ENCODE measurements at places on chromosomes 4 and X.

DNA sequence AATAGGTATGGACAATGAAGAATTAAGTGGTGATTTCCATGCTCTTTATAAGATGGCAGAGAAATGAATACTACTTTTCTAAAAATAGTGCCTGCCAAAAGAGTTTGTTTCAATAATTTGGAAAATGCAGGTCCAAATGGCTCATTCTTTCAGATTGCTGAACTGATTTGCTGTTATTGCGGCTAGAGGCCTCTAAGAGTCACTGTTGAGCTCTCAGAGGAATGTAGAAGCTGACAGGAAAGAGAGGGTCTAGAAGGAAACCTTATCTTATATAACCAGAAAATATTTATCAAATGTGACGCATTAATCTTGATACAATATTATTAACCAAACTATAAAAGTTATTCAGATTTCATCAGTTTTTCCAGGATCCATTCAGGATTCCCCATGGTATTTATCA lies 65.7 kb upstream of the PAGE1 start:
- DNase-seq: no peak

DNA sequence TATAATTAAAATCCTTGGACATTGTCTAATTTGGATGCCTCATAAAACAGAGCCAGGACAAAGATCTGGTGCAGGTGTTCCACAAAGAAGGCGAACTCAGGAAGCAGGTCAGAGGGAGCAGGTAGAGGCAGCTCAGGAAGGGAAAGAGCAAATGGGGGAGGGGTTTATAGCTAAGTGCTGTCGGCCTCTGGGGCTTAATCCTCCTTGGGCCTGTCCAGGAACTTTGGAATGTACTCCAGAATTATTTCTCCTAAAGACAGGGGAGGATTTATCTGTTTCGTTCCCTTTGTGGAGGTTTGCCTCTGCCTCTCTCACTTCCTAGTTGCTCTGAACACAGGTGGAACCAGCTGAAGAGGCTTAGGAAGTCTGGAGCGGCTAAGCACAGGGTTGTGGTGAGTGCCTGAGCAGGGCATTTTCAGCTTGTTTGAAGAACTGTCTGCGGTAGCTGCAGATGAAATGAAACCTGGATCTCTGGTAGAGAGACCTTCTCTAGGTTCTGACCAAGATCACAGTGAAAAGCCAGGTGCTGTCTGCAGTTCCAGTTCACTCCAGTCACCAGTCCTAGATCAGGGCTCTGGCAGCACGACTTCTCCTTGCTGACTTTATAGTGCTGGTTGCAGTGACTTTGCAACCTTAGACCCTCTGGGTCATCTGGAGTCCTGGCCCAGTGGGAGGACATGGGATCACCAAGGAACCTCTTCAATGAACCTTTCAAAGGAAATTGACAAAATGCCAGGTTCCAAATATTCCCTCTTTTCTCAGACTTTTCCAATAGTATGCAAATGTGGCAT lies 519.2 kb downstream of the PCDH10 start:
- DNase-seq: no peak

DNA sequence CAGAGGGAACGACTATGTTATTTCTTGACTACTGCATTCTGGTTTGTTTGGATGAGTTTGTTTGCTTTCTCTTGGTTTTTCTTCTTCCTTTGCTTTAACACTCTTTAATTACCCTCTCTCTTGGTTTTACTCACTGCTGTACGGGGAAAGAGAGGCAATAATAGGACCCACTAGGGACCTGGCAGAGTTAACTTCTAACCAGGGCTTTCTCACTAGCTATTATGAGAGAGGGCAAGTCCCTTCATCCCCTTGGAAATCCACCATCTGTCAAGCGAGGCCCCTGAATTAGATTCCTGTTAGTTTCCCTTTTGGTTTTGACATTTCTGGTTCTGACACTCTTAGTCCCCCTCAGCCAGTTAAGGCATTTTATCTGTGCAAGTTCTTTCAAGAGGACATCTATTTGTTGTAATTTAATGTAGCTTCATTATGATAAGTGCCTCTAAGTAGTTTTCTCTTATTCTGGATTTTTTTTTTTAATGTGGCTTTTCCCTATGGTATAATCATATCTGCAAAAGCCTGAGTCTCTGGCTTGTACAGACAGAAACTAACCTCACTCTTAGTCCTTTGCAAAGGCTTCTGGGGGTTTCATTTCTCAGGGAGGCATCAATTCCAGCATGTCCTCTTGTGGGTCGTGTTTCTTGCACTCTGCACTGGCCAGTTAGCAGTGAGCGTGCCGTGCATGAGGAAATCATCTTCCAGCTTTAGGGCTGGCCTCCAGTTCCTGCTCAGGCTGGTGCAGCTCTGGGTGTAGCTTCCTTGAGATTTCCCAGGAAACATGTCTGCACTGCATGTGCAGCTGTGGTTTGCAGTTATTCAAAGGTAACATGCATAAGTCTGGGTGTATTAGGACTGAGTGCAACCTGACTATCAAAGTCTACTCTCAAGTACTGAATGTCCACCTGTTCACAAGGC lies 221.3 kb downstream of the STIM2 start:
- no peak for DNase-seq

DNA sequence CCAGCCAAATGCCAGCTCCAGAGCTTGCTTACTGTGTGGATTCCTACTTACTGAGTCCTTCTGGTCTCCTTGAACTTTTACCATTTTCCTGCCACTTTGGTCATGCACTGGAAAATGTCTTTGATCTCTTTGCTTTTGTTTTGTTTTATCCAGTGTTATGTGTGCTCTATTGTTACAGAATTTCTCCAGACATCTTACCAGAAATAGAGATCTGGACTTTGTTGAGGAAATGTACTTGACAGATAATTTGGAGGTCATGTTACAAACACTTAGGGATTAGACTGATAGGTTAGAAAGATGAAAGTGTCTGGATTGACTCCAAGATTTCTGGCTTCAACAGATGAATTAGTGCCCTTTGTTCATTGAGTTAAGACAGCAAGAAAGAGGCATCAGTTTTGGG lies 5.7 kb upstream of the ZNF330 start:
- DNase-seq: no peak

DNA sequence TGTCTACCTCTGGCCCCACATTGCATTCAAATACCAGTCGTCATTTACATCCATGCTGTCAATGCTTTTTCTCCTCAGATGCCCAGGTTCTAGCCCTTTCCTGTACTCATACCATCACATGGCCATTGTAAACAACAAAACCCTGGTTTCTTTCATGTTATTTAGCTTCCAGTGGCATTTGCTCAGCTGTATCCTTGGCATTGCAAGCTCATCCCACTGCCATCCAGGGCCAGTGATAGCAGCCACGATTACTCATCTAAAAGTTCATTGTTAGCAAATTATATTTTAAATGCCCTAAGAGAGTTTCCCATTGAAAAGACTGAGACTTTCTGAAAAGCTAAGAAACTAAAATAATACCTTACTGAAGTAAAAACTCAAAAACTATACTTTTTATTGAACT lies 34.0 kb downstream of the VEGFC start:
- no peak for DNase-seq

- DNase-seq: no peak
Observed at GRCh38 chr4:3403348-3403906, 38.3 kb upstream of the HGFAC start.

- DNase-seq: no peak
Observed at GRCh38 chr4:182337366-182337765, 94.2 kb downstream of the TENM3 start.

- no peak for DNase-seq
Observed at GRCh38 chr4:163380703-163381102, 37.0 kb downstream of the NPY5R start.

DNA sequence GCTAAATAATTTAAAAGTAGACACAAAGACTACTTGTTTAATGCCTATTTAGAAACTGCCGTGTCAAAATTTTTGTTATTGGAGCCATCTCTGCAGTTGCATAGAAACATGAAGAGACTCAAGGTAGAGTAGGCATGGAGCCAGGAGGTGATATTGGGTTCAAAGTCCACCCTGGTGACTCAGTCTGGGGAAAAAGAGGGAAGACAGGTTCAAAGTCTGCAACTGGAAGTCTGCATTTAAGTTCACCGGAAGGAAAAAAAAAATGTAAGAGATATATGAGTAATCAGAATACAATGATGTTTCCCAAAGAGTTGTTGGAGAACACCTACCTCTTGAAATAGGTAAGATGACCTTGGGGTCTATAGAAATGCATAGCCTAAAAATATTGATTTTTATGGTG lies 67.4 kb upstream of the QRFPR start:
- DNase-seq: no peak

DNA sequence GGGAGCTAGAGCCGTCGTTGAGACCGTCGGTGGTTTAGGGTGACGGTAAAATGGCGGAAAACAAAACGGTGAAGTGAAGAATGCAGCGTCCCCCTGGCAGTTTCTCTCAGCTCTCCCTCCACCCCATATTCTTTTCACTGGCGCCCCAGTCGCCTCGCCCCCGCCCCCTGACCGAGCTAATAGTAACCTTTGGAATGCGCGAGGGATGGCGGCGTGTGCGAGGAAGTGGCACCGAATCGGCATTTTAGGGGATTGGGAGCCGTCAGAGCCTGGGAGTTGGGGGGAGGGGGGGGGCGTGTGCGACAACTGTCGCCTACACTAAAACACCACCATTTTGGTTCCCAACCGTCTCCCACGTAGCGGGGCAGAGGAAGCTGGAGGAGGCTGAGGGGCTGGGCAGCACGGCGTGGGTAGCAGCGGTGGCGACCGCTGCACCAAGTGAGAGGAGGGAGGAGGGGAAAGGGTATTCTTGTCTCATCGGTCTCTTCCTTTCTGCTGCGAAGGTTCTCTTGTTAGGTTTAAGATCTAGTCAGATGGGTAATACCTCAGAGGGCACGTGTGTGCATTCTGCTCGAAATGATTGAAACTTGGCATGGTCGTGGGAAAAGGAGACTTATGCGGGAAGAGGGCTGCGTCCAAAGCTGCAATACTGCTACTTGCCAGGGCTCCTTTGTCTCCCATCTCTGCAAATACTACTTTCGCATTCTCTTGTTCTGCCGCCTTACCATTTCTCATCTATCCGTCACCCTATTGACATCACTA lies 840 bp downstream of the ZNF711 start:
- DNase-seq: no peak

DNA sequence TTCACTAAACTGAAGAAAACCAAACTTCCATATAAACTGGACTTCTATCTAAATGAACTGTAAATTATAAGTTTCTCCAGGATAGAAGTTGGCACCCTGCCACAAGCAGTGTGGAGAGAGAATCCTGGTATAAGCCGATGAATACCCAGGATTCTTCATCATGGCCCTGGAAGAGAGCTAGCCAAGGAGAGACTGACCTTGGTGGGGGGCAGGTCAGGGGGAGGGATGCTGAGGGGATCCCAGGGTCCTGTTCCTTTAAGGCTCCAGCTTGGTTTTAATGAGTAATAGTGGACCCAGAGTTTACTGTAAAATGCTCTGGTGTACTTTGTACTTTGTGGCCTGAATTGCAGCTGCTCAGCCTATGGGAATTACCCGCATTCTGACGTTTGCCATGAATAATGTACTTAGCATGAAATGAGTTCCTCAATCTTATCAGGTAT lies 16.9 kb downstream of the RASSF6 start:
- peak; percentile 77 for DNase-seq

- DNase-seq: no peak
Observed at GRCh38 chr4:70754470-70754869, 32.7 kb downstream of the RUFY3 start.

DNA sequence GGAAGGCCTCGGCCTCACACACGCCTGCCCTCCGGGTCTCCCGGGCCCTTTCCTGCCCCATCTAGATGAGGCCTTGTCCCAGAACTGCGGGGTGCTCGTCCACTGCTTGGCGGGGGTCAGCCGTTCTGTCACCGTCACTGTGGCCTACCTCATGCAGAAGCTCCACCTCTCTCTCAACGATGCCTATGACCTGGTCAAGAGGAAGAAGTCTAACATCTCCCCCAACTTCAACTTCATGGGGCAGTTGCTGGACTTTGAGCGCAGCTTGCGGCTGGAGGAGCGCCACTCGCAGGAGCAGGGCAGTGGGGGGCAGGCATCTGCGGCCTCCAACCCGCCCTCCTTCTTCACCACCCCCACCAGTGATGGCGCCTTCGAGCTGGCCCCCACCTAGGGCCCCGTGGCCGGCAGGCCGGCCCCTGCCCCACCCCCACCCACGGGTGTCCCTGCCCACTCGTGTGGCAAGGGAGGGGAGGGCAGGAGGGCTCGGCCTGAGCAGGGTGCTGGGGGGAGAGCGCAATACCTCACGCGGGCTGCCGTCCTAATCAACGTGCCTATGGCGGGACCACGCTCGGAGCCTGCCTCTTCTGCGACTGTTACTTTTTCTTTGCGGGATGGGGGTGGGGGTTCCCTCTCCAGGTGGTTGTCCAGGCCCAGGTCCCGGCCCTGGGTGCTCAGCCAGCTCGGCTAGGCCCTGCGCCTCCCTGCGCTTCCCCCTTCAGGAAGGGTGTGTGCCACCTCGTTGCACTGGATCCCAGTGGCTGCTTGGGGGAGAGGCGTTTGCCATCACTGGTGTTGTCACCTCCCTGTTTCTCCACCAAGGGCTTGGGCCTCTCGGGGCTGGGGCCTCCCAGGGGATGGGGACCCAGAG lies 3.1 kb downstream of the DUSP9 start:
- no peak for DNase-seq

DNA sequence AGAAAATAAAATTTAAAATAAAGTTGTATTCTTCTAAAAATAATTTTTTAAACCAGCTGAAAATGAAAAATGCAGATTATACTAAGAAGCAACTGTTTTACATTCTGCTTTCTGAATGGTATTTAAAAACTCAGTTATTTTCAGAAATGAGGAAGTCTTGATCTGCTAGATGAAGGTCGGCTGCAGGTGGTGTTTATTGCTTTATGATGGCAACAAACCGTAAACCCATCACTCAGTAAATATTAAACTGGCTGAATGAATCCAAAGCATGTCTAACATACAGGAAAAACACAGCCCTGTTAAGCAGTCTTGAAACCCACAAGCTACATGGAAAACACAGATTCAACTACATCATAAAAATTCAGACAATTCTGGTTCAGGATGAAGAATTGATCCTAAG lies 29.3 kb downstream of the DYNLT3 start:
- no peak for DNase-seq

DNA sequence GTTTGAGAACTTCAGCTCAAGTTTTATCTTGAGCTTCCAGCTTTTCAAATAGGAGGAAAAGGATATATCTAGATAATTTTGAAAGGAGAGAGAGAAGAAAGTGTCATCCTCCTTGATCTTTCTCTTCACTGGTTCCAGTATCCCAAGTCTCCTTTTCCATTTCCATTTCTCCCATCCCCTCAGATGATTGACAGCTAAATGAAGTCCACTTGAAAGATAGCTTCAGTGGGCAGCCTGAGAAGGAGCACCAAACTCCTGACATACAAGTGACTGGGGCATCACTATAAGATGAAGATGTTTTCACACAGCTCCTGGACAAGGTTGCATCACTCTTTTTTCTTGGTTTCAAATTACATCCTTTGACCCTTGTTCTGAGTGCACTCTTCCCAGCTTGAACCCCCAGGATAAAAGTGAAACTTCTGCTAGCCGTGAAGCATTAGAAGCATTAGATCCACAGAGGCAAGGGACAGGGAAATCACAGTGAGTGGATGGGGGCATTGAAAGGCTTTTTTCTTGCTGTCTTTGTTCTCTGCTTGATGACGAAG lies 17.5 kb upstream of the MAGEA10 start:
- DNase-seq: no peak

GRCh38 chrX:48002319-48002718 lies 1.5 kb downstream of the ZNF182 start:
- no peak for DNase-seq
